T-helper 17 cell (primary cell): ENCODE measurements at places on chromosomes 7 and 10. TPM values are rescaled to one million over a fixed set of nuclear protein-coding genes. Genes with fewer than 3 reads are reported as not detected.

Gene CYP3A5
- total RNA-seq: 0.20 TPM

Gene MRLN
- 0.35 TPM for total RNA-seq

Gene TAS2R41
- 0.52 TPM for total RNA-seq

Gene GJD4
- not detected for total RNA-seq

Gene LRRC4
- total RNA-seq: 0.34 TPM
